Right atrium auricular region (tissue), 2 donors: ENCODE measurements at places on chromosomes 5 and 9. TPM values are rescaled to one million over a fixed set of nuclear protein-coding genes. Genes with fewer than 3 reads are reported as not detected.

Gene STOM
- total RNA-seq = 173 TPM

Gene CATSPER3
- 0.44 TPM for total RNA-seq

- DNase-seq = no peak
Measured at GRCh38 chr5:176436656-176437055, 11.5 kb upstream of the FAF2 start.

- DNase-seq = no peak
Measured at GRCh38 chr9:127253446-127253845, 11.1 kb upstream of the GARNL3 start.

DNA sequence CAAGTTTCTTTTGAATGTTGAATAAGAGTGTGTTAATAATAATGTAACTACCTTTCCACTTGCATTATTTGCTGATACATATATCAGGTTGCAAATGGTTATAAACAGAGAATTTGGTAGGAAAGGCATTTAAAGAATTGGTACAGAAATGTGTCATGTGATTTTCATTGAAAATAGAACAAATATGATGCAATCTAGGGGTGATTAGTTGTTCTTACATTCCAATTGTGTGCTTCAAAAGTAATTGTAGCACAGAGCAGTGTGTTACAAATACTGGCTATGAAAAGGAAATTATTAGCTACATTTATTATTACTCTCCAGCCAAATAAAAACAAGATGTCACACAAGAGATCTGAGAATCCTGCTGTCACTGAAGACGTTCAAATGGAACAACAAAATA, 61.8 kb upstream of the PRDM9 start:
- no peak for DNase-seq
